T-helper 2 cell (primary cell): ENCODE measurements at places on chromosomes 7 and 10.

DNA sequence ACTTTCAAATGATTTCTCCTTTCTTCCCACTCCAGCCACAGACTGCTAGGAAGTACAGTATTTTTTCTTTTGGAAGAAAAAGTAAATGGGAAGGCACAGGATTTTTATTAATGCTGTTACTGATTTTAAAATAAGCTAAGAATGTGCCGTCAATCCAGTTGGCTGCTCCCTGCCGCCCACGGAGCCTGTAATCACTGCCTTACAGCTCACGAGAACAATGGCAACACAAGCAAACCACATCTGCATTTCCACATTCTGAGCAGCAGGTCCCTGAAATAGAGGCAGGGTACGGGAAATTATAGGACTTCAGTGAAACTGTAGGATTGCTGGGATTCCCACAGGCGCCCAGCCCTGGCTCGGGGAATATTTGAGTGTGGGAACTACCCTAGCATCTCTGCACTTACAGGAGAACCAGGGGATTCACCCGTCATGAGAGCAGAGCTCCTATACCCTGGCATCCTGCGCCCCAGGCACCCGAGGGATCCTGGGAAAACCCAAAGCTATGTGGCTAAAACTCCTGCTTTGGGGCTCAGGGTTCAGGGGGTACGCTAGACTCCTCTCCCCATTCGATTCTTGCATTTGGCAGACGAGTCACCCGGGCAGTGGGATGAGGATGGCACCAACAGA lies 72.9 kb upstream of the TNS3 start:
- no peak for DNase-seq

GRCh38 chr10:129869596-129870473 lies 94.2 kb downstream of the EBF3 start:
- no peak for DNase-seq

DNA sequence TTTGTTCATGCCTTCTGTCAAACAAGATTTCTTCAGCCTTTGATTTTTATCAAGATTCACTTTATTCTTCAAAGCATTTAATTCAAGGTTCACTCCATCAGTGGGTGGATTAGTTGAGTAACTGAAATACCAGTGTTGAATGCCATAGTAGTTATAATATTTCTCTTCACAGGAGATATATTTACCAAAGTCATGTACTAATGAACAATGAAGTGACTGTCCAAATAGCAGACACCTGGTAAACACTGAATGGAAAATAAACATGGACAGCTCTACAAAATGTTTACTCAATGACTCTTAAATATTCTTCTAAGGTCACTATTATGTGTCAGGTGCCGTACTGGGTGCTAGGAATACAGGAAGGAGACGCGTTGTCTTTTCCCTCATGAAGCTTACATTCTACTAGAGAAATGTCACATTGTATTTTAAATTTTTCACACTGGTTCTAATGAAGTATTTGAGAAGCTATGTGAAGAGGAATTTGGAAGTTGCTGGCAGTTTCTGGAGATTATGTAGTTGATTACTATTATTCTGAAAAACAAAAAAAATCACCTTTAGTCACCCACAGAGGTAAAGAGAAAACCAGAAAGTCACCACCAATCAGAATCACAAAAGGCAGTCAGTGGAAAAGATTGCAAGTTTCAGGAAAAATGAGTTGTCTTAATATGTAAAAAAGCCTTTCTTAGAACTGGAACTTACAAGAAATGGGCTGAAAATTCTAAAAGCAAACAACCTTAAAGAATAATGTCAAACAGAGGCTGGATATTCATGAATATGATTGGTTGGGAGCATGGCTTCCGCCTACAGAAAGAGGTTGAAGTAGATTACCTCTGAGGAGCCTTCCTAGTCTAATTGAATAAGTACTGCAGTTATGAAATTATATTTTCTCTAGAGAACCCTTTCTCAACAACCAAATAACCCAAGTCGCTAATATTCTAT lies 84.5 kb downstream of the RTKN2 start:
- DNase-seq = no peak

DNA sequence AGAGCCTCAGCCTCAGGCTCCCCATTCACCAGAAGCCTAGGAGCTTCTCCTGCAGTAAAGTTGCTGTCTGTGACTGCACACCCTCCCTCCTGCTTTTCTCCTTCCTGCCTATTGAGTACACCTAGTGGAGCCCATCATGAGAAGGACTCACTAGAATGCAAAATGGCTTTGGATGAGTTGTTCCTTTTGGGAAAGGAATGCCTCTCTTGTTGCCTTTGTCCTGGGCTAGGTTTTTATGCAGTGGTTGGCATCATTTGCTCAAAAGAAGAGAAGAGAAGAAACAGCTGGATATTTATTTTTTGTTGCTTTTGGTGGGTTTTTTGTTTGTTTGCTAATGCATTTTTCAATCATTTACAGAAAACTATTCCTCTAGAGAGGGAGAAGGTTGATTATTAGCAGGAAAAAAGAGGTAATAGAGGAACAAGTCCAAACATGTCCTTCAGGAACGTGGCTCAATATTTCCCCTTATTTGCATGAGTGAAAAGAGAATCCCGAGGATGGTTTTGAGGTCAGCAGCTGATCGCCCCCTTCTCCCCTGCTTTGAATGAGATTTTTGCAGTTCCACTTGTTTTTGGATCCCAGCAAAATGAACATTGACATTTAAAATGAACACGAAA lies 369.9 kb upstream of the NRP1 start:
- no peak for DNase-seq

GRCh38 chr7:141549582-141549981 lies 1.6 kb upstream of the AGK start:
- no peak for DNase-seq
